Smooth muscle cell of the brain vasculature (primary cell): ENCODE measurements at places on chromosomes 4 and X.

GRCh38 chrX:21155916-21156315 is 218.3 kb upstream of the CNKSR2 start:
- DNase-seq, result no peak

DNA sequence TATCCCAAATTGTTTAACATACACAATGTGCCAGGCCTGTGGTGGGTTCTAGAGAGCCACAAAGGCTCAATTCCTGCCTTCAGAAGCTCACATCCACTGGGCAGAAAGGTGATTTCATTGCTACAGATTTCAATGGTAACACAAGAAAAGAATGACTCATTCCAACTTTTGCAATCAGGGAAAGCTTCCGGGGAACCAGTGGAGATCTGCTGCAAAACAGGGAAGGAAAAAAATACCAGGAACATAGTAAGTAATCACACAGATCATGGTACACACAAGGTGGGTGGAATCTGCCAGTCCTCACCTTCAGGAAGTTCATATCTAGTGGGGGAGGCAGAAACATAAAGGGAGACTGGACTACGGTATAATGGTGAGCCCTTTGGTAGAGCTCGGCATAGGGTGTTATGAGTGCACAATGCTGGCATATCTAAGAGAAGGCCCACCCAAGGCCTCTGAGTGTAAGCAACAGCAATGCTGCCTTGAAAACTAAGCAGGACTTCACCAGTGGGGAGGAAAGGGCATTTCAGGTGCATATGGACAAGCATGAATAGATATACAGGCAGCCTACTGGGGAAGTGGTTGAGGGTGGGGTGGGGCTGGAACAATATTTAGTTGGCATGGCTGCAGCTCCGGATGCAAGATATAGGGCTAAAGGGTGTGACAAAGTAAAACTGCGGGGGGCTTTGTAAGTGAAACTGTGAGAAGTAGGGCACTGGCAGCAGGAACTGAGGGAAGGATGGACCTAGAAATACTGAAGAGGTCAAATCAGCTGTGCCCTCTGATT is 24.2 kb downstream of the GPRIN3 start:
- no peak for DNase-seq

DNA sequence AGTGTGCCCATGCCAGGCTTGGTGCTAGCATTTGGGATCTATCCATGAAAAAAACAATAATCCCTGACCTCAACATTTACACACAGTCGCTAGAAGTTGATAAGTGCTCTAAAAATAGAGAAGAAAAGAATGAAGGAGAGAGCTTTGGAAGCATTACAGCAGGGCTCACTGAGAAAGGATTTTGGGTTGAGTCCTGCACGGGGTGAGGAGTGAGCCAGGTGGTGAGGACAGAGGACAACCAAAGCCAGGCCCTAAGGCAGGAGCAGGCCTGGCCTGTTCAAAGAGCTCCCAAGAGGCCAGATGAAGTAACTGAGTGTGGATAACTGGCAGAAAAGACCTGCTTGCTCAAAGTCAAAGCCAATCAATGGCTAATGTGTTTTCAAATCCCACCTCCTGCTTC is 20.7 kb upstream of the PROM1 start:
- DNase-seq, result no peak

GRCh38 chrX:39802908-39803307 is 294.9 kb downstream of the BCOR start:
- DNase-seq, result no peak

- no peak for DNase-seq
These were observed at the start of gene ALB for GRCh38 chr4:73404042-73404441. ALB (plus strand) TSS chr4:73404287; CDS start chr4:73404328, 41 bp downstream.

GRCh38 chrX:12423346-12423745 is 285.1 kb downstream of the FRMPD4 start:
- DNase-seq, result no peak

- DNase-seq, result no peak
These were observed 28.4 kb upstream of the COX7B2 start for GRCh38 chr4:46937493-46937892.

- no peak for DNase-seq
These were observed 92.5 kb upstream of the PAGE3 start for GRCh38 chrX:55357236-55357635.

DNA sequence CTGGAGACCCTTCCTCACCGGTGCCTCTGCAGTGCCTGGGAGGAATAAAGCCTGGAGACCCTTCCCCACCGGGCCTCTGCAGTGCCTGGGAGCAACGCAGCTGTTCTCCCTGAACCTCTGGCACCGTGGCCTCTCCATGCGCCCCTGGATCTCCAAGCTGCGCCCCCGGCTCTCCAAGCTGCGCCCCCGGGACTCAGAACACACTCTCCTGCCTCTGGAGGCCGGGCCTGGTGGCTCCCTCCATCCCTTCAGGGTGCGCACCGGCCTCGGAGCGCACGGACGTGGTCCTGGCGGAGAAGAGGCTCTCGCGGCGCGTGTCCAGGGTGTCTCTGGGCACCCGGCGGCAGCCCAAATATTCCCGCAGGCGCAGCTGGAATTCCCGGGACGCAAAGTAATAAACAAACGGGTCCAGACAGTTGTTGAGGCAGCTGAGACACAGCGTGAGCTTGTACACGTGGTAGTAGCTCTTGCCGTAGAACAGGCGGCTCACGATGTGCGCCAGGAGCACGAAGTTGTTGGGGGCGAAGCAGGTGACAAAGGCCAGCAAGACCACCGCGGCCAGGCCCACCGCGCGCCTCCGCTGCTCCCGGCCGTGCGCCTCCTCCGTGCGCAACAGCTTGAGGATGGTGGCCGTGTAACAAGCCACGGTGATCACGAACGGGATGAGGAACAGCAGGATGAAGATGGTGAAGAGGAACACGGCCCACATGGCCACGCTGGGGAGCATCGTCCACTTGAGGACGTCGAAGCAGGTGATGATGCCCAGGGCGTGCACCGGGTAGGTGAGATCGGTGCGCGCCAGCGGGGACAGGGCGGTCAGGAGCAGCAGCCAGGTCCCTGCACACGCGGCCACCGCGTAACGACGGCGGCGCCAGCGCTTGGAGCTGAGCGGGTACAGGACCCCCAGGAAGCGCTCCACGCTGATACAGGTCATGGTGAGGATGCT is 12.8 kb upstream of the ASMTL start:
- DNase-seq, result no peak

GRCh38 chr4:114879916-114880669 is 233.3 kb downstream of the NDST4 start:
- no peak for DNase-seq

DNA sequence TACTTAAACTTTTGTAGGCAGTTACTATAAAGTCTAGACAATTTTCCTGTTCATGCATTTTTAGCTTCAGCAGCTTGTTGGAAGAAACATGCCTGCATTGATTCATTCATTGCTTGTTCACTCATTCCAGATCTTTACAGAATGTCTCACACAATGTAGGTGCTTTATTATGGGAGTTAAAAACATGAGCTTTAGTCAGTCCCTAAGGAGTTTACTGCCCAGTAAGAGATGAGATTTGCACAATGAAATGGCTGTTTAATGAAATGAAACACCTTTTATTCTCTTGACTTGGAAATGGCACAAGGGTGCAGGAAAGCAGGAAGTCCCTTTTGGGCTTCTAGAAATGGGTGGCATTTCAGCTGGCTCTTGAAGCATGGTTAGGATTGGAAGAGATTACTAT is 2.9 kb downstream of the NOCT start:
- DNase-seq, result no peak

- no peak for DNase-seq
These were observed 17.1 kb downstream of the SLC34A2 start for GRCh38 chr4:25672756-25673155.

DNA sequence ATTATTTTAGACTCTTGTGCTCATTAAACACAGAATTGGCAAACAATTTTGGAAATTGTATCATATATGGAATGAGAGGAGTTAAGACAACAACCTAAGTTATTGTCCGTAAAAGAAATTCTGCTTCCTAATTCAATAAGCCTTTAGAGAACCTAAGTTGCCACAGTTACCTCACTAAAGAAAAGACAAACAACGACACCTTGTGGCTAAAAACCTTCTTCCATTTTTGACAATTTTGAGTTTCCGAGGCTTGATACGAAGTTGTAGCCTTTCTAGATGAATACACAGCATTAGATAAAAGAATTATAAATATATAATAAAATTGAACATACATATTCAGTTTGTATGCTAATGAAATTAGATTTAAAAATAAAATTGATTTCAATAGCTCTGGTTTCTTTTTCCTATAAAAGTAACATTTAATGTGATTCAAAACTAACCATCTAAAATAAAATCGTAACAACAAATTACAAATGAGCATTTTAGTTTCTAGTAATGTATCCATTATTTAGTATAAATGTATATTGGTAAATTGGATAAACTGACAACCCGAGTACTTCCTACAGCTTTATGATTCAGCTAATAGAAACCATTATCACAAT is 275.1 kb downstream of the GPM6A start:
- peak; percentile 53 for DNase-seq

DNA sequence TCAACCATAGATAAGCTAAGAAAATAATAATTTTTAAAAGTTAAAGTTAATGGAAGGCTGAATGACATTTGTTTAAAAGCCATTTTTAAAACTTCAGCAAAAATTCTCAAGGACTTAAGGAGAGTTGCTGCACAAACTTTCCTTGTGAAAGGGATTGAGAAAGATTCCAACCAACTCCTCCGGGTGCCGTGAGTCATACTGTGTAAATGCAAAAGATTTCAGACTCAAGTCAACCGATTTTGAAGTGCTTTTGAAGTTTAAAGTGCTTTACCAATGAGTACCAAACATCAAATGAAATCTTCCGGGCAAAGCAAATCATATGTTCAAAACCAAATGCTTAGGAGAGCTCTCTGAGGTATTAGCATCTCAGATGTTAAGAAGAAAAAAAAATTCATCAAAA is 31.4 kb downstream of the VCX2 start:
- DNase-seq, result no peak

DNA sequence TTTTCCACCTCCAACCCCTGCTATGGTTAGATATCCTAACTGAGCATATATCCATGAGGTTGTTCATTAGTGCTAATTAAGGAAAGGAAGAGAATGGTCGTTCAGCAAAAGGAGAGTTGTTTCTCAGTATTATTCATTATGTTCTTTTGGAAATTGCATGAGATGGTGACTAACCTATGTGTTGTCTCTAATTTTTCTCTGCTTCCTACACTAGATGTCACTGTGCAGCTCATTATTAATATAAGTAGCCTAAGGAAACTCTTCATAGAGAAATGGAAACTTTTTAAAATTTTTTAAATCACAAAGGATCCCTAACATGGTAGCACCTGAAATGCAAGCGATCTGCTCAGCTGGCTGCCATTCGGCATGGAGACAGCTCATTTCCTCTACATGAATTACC is 67.7 kb upstream of the FAM9A start:
- no peak for DNase-seq

DNA sequence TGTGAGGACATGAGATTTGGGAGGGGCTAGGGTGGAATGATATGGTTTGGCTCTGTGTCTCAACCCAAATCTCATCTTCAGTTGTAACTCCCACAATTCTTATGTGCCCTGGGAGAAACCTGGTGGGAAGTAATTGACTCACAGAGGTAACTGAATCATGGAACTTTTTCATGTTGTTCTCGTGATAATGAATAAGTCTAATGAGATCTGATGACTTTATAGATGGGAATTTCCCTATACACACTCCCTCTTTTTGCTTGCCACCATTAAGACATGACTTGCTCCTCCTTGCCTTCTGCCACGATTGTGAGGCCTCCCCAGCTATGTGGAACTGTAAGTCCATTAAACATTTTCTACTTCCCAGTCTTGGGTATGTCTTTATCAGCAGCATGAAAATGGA is 253.2 kb upstream of the GK2 start:
- no peak for DNase-seq

DNA sequence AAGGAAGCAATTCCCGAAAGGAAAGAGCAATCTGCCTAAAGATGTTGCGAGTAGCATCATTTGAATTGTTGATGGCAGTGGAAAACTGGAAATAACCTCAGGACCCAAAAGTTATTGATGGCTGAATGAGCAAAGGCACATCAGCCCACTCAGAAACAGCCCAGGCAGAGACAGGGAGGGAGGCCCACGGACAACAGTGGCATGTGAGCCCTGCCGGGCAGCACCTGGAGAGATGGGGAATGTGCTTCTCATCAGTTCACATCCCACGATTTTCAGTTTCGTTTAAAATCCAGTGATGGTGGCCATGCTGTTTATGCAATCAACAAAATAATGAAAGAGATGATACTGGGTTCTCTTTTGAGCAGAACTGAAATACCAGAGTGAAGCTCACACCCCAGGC is 80.0 kb downstream of the JAKMIP1 start:
- DNase-seq, result no peak

- DNase-seq, result no peak
These were observed 35.1 kb upstream of the TBL1X start for GRCh38 chrX:9429767-9430166.

DNA sequence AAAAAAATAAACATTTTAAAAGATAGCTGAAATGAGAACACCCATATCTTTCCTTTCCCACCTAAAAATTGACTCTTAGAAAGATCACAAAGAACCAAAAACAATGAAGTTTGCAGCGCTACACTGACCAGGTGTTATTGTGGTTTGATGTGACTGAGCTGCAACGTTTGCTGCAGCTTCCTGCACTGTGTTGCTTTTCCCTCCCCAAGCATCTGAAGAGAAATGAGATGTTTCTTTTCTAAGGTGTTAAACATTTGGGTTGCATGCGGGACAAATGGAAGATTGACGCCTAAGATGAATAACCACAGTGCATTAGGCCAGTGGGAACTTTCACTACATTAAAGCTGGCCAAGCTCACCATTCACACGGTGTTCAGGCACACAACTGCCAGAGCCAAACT is 8.9 kb downstream of the LEF1 start:
- no peak for DNase-seq

DNA sequence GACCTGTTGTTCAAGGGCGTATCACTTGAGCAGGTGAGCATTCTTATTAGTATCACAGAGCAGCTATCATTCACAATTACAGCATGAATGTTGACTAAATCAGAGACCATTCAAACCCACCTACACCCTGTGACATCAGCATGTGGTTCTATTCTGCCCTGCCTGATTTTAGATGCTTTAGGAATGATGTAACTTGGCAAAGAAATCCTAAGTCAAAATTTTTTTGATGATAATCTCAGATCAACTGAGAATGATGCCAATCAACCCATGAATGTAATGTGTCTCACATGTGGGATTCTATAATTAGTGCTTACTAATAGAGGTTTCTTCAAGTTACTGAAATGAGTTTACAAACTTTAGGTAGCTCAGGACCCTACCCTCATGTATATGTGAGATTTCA is 13.4 kb upstream of the CHIC2 start:
- DNase-seq, result no peak

DNA sequence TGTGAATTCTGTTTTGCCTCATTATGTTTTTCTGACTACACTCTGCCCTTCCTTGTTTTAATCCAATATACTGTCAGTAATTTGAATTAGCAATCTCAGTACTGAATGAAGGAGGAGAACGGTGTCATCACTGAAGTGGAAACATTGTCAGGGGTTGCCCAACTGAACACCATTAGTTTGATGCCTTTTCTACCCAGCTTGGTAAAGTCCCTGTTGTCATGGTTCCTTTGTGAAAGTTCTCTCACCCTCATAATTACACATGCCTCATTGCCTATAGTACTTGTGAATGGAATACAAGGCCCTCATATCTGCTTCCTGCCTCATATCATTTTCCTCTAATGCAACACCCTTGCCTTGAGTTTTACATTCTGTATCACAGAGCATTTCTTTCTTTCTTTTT is 76.9 kb downstream of the RRAGB start:
- no peak for DNase-seq
